ENCODE measurements at places on chromosomes 12 and 14.

DNA sequence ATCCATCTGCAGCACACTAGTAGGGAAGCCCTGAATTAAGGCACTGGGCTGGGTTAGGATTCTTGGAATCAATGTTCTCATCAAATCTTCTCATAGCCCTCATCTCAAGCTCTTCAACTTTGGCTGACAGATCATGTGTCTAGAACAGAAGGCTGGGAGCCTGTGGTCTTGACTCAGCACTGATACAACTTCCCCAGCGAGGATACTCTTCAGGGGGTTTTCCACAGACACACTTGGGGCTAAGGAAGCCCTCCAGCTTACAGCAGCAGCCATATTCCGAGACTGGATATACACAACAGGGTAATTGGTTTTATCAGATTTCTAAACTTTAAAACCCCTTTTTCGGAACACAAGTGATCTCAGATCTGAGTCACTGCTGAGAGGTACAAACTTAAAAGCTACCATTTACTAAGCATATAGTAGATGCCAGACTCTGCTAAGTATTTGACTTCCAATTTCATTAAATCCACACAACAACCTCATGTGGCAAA, 3.5 kb downstream of the FMNL3 start:
- peak; percentile 68 for DNase-seq

DNA sequence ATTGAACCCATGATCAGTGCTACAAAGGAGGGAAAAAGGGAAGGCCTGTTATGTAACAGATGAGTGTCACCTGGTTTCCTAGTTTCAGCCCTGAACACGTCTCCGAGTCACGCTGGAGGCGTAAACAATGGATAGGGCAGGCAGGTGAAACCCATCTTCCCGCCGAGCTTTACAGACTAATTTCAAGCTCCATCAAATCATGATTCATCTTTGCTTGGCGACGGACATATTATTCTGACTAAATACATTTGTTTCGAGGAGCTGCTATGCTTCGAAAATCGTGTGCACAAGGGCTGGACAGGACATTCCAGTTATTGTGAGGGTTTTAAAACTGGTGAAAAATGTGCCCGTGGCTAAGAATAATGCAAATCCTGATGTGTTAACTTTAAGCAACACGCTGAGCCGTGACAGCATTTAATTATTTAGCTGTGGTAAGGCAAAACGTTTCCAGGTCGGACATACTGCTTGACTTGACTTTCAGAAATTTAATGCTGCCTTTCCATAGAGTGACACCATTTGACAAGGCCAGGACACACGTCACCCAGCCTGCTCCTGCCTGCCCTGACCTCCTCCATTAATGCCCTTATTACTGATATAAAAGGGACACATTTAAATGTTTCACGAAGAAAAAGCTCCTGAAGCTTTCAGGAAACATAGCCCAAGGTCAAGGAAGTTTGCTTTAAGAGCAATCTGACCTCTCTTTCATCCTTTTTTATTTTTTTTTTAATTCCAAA, 1203.5 kb upstream of the TMEM132C start:
- DNase-seq = no peak

DNA sequence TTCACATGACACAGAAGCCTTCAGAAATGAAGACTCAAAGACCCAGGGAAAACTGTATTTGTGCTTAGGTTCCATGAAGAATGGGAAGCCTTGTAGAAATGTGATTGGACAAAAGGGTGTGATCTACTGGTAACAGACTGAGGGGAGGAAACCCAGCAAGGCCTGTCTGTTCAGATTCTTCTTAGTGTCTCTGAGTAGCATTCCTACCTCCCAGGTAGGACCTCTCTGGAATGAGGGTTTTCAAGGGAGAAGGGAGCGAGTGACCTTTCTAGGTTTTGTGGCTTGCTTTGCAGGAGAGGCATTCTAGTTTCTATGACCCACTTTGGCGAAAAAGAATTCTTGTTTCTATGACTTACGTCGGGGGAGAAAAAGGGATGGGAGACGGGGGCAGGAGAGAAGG, 401.7 kb downstream of the DPF3 start:
- DNase-seq = no peak

DNA sequence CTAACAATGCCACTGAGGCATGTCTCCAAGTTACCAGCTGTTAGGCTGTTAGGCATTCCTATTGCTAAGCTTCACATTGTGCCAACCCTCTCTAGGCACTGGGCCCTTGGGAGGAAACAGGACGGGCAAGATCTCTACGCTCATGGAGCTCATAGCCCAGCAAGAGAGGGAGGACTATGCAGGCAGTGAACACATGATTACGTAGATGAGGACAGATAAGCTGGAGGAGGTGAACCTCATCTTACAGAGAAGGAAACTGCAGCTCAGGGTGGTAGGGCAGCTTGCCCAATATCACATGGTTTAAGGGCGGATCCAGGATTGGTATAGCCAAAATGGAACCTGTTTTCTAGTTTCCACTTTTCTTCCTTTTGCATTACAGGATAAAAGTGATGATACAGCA, 7.8 kb downstream of the UBE3B start:
- no peak for DNase-seq

DNA sequence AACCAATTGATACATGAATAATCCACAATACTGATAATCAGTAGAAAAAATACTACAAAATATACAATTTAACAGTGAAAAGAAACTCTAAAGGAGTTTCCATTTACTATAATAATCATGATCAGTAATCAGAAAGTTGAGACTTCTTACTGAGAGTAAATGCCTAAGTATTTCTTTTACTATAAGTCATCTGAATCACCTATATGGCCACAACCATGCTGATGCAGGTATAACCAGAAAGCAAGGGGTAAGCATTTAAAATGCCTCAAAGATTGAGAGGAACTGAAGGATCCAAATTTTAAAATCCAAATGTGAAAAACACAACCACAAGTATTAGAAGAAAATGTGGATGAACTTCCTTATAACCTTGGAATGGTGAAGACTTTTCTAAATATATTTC, 23.4 kb downstream of the CDK17 start:
- no peak for DNase-seq

GRCh38 chr12:4242595-4242994, 31.0 kb upstream of the CCND2 start:
- no peak for DNase-seq

DNA sequence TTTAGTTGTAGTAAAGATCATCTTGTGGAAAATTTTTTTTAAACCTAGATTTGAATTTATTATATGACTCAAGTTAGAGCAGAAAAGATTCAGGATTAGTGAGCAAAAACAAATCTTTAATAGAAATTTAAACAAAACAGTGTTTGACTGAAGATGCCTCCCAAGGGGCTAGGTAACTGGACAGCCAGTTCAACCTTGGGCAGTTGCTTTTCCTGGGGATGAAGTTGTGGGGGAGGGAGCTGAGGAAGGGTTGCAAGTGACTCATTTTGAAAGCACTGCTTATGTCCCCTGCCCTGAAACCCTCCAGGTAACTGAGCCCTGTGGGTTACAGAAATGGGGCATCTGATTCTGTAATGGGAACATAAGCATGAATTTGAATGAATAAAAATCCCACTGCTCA, 13.1 kb downstream of the CFAP54 start:
- DNase-seq = no peak

- no peak for DNase-seq
Observed at GRCh38 chr12:109455706-109456105, 21.4 kb downstream of the KCTD10 start.

DNA sequence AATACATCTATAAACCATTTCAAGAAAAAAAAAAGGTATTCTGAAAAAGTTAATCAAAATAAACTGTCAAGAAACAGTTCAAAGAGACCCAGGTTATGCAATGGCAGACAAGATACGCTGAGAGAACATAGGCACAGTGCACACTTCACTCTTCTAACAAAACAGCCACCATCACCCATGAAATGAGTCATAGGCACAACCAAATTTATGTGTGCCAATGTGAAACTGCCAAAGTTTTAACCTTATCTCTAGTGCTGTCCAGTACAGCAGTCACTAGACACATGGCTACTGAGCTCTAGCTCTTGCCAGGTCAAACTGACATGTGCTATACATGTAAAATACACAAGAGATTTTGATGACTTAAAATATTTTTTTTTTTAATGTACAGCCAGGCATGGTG, 1.4 kb downstream of the CEP128 start:
- DNase-seq = peak; percentile 66

- DNase-seq = no peak
Observed at GRCh38 chr14:58807191-58807590, 169.4 kb downstream of the DACT1 start.

GRCh38 chr12:123035841-123036240, 55.4 kb downstream of the ARL6IP4 start:
- peak; percentile 36 for DNase-seq

DNA sequence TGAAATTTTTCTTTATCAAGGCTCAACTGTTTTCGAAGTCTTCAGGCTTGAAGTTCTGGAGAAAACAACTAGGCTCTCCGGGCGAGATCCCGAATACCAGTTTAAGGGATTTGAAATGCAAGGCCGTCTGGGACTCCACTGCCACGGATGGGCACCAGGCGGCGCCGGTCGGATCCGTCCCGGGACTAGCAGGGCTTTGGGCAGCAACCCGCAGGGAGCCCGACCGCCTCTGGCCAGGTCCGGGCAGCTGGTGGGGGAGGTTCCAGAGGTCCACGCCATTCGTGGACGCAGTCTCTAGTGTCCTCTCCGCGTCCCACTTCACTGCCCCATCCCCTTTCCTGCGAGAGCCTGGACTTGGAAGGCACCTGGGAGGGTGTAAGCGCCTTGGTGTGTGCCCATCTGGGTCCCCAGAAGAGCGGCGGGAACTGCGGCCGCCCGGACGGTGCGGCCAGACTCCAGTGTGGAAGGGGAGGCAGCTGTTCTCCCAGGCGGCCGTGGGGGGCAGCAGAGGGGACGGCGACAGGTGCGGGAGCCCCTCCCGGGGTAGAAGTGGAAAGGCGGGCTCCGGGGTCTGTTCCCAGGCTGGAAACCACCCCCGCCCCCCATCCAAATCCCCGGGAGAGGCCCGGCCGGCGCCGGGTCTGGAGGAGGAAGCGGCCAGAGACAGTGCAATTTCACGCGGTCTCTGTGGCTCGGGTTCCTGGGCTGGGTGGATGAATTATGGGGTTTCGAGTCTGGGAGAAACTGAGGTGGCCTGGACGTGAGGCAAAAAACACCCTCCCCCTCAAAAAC, 838 bp upstream of the ERBB3 start:
- DNase-seq = peak; percentile 77

DNA sequence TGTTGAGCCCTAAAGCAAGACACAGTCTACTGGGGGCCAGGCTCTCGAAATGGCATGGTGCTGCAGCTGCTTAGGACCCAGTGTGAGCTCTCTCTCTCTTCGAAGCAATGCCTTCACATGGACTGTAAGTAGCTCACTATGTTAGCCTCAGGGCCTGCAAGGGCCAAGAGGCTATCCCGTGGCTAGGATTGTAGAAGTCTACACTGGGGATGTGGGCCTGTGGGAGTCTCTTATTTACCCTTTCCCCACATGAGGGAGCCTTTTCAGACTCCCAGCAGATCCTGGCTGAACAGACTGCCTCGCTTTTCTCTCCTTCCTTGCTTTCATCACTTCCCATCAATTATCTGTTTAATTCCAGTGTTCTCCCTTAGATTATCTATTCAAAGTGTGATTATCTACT, 101.4 kb downstream of the GPR65 start:
- no peak for DNase-seq

Measured in hematopoietic multipotent progenitor cell treated with erythropoietin and hydrocortisone succinate and interleukin-3 and kit ligand, for 4 days (in vitro differentiated cells).